Right ventricle myocardium superior (tissue), 1 donor: ENCODE measurements at places on chromosomes 11 and 22. TPM values are rescaled to one million over a fixed set of nuclear protein-coding genes. Genes with fewer than 3 reads are reported as not detected.

The DGCR6 gene
- 13.8 TPM for total RNA-seq

The SLCO2B1 gene
- total RNA-seq, result 28.2 TPM

The OR51Q1 gene
- total RNA-seq, result not detected

The CALCA gene
- not detected for total RNA-seq

The PRG3 gene
- not detected for total RNA-seq

The APOA4 gene
- not detected for total RNA-seq

The PNPLA3 gene
- 0.22 TPM for total RNA-seq

The IFITM10 gene
- total RNA-seq, result 1.1 TPM

The OR4D5 gene
- total RNA-seq, result not detected

The RAG1 gene
- 0.81 TPM for total RNA-seq

The MRGPRE gene
- total RNA-seq, result 0.16 TPM

GRCh38 chr22:16967453-16968217, 40.4 kb downstream of the GAB4 start:
- no peak for DNase-seq

- no peak for DNase-seq
Observed at GRCh38 chr11:71244116-71244810, 8.1 kb downstream of the SHANK2 start.

DNA sequence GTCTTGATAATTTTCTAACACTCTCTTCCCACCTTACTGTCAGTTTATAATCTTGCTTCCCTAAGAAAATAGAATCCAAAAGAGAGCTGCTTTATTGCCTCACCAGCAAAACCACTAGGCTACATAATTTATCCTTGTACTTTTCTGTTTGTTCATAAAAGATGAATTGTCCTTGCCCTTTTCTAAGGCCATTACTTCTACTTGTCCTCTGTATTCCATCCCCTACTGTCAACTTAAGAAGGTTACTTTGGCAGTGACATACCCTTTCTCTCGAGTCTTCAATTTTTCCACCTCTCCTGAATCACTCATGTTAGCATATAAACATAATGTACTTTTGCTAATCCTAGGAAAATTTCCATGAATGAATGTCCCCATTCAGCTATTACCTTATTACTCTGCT, 18.0 kb downstream of the BIRC2 start:
- no peak for DNase-seq

- no peak for DNase-seq
Observed at GRCh38 chr11:126257144-126257543, 11.6 kb downstream of the SRPRA start.

- no peak for DNase-seq
Observed at GRCh38 chr11:10809373-10810160, 841 bp upstream of the EIF4G2 start.

DNA sequence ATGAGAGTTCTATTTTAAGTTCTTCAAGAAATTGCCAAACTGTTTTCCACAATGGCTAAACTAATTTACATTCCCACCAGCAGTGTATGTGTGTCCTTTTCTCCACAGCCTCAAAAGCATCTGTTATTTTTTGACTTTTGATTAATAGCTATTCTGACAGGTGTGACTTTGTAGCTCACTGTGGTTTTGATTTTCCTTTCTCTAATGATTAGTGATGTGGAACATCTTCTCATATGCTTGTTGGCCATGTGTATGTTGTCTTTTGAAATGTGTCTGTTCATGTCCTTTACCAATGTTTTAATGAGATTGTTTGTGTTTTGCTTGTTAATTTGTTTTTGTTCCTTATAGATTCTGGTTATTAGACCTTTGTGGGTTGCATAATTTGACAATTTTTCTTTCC, 18.0 kb upstream of the RAB38 start:
- no peak for DNase-seq

DNA sequence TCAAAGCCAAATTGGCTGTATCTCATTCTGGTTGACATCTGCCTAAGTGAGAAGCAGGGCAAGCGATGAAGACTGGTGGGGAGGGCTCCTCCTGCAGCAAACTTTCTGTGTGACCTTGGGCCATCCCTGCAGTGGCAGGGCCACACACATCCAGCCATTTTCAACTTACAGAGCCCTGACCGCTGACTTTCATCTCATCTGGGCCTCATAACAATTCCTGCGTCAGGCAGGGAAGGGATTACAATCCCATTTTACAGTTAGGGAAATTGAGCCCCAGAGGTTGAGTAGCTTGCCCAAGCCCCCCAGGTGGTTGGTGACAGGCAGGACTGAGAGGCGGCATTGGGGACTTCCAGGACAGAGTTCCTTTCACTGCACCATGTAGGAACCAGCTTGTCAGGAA, 21.9 kb downstream of the TPBGL start:
- peak; percentile 11 for DNase-seq

- DNase-seq, result no peak
Observed at GRCh38 chr11:126969865-126970479, 30.6 kb downstream of the KIRREL3 start.

GRCh38 chr11:132658696-132659095, 873.6 kb downstream of the OPCML start:
- no peak for DNase-seq

GRCh38 chr22:36940676-36941075, 27.2 kb downstream of the CSF2RB start:
- no peak for DNase-seq

GRCh38 chr11:70551351-70552166, 153.2 kb downstream of the CTTN start:
- DNase-seq, result peak; percentile 33

DNA sequence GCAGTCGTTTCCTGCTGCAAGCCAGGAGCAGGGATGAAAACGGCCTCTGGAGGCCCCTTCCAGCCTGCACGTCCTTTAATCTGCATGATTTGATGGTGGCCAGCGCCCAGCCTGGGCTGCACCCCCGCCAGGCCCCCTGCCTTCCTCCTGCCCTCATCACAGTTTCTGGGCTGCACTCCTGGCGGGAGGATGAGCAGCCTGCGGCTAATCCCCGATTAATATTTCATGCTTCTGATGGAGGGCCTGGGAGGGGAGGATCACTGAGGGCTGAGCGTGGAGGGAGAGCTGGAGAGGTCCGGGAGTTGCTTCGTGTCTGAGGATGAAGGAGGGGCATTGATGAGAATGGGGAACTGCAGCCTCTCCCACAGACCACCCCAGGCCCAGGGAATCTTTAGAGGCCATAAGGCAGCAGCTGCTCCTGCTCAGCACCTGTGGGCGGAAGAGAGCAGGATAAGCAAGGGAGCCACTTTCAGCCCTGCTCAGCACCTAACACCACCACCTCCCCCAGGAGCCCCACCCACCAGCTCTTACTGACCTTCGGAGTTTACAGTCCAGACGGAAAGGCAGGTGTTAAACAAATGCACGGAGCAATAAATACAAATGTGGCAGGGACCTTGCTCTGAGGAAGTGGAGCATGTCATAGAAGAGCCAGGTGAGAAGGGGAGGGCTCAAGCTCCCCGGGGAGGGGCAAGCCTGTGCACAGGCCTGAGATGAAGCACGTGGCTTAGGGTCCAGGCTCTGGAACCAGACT, 135.0 kb upstream of the NECTIN1 start:
- DNase-seq, result no peak

- no peak for DNase-seq
Observed at GRCh38 chr22:34798605-34799004, 267.4 kb upstream of the ISX start.

- DNase-seq, result peak; percentile 95
Observed at GRCh38 chr22:39292561-39293074, 26.8 kb downstream of the RPL3 start.

DNA sequence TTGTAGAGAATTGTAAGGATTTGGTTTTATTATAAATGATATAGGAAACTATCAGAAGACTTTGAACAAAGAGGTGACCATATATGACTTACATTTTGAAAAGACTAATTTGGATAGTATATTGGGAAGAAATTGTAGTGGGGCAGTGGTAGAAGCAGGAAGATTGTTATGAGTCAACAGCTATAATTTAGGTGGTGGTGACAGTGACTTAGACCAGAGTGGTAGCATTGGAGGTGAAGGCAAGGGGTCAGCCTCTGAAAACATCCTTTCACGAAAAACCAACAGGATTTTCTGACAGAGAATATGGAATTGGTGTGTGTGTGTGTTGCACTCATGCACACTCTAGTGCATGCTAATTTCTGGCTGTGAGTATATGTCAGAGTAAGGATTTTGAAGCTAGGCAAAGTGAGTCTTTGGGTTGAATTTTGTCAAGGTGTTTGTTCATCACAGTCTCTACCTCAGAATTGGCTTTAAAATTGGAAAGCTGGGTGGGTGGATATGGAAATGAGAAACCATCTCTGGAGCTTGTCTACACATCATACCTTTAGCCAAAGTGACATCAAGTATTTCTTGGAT, 8.2 kb upstream of the HBE1 start:
- DNase-seq, result no peak

GRCh38 chr22:31241936-31242335, 29.8 kb downstream of the LIMK2 start:
- DNase-seq, result no peak

- DNase-seq, result no peak
Observed at GRCh38 chr22:27128461-27129085, 471.2 kb downstream of the MIAT start.

DNA sequence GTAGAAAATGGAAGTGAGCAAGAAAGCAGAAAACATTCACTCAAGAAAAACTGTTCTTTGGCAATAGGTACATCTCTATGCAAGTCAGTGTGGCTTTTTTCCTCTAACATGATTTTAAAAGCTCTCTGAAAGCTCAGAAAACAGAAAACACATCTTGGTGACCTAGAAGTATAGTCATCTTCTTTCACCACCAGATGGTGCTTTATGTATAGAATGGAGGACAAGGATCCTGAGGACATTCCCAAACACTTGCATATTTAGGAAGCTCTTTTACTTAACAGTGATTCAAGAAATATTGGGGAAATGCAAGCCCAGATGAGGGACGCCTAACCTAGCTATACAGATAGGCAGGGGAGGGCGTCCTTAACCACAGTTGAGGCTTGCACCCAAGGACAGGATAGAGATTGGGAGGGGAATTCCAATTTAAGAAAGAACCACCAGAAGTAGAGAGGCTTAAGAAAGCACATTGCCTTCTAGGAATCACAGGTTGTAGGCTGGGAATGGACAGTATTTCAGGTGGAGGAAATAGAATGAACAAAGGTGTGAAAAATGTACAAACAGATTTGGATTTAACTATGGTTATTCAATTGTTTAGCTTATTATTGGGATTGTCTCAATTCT, 13.8 kb upstream of the CCDC81 start:
- no peak for DNase-seq

DNA sequence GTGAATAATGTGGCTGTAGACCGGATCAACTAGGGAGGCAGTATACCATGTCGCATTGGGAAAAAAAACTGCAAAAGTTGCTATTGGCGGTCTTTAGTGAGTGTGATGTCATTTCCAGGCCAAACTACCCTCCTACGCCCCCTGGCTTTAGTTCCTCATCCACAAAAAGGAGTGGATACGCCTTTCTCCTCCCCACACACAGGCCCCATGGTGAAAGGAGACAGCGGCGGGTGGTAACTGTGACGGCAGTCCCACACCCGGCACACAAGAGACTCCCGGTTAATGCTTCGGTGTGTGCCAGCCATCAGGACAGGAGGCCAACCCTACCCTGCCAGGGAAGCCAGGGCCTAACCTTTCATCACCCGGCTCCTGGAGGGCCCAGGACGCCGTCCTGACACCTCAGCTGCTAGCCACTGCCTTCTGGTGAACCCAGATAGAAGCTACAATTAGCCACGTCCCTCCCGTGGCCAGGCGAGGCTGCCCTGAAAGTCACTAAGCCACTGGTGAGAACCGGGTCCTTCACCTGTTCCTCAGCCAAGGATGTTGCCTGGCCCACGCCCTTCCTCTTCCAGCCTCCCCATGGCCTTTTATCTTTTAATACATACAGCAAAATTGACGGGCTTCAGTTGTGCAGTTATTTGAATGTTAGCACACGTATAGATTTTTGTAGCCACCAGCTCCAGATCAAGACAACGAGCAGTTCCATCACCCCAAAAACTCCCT, 10.8 kb downstream of the TP53I11 start:
- peak; percentile 69 for DNase-seq

GRCh38 chr11:113778111-113778910, 1.3 kb upstream of the CLDN25 start:
- no peak for DNase-seq

DNA sequence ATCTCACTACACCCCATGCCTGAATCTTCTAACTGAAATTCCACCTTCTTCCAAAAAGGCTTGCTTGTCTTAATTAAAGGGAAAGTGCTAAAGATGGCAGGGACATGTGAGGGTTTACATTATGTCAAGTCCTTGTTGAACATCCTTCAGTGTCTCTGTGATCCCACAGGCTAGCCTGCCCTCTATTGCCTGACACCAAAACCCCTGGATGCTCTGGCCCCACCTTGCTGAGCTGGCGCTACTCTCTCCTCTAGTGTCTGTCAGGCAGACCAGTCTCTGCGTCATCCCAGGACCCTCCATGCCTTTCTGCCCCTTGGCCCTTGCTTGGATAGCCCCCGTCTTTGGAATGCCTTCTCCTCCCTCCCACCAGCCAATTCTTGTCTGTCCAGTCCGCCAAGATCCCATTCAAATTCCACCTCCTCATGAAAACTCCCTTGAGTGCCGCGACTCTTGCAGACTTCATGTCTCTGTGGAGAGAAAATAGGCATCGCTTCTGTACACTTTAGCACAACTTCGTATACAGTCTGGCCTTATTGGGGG, 69.3 kb downstream of the PKNOX2 start:
- no peak for DNase-seq

DNA sequence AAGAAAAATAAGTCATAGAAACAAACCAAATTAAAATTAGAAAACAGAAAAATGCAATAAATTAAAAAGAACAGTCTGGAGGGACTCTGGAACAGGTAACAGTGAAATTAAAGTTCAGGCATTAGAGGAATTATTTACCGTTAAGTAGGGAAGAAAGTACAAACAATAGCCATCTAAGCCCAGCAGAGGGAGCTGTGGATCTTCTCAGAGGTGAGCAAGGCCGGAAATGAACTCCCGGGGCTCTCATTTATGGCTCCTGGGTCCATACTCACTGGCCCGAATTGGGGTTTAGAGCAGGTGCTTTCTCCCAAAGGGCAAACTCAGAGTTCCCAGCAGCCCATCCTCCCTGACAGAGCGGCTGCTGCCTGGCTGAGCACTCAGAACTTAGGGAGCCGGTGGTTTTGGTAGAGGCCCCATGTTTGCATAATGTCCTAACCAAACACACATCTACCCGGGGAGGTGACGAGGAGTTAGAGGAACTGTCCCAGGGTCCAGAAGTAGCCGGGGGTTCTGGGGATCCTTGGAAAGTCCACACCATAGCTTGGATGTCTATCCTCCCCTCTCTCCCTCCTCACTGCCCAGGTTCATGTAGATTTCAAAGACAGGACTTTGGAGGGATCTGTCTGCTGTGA, 87.8 kb upstream of the VPREB1 start:
- DNase-seq, result no peak

DNA sequence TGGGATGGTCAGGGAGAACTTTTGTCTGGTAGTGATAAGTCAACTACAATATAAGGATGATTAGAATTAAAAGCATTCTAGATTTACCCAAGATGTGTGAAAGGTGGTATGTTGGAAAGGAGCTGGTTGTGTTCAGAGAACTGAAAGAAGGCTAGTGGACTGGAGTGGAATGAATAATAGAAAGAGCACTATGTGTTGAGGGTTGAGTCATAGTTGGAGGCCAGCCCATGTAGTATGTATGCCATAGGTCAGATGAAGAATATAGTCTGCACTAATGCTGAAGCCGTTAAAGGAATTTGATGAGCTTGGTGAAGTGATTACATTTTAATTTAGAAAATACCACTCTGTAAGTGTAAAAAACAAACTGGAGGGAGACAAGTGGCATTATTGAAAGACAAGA, 514.1 kb downstream of the CNTN5 start:
- DNase-seq, result no peak
